Activated CD8-positive, alpha-beta T cell treated with anti-CD3 and anti-CD28 coated beads for 36 hours (primary cell): ENCODE measurements at places on chromosomes 16 and 17. TPM values are rescaled to one million over a fixed set of nuclear protein-coding genes. Genes with fewer than 3 reads are reported as not detected.
A peak's percentile ranks its signal among the peaks of the same experiment; 100 is the strongest.

The SMYD4 gene
- total RNA-seq, result 22.7 TPM

GRCh38 chr16:21265104-21265837 is 12.8 kb downstream of the CRYM start:
- DNase-seq, result no peak
- H3K4me1 ChIP-seq, result no peaks in the 10 kb centered on the region
- H3K36me3 ChIP-seq, result no peaks in the 10 kb centered on the region
- H3K27ac ChIP-seq, result no peak overlapping the region

DNA sequence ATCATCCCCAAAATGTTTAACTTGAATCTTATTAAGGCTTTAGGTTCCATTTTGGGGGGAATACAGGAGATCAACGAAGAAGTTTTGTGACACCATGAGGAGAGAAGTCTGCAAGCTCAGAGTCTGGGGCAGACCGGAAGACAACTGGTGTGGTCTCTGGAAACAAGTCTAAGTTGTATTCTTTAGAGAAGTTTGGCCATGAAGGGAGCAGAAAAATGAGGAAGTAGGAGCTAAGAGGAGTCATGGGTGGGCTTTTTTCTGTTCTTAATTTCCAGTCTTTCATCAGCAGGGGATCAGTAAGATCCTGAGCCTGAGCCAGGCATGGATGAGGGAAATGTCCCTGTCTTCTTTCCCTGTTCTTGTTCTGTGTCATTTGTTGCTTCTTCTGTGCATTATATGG is 35.8 kb upstream of the NF1 start:
- H3K27me3 ChIP-seq, result no peaks in the 10 kb centered on the region
- no peak for DNase-seq
- no peaks in the 10 kb centered on the region for H3K36me3 ChIP-seq
- H3K4me1 ChIP-seq, result no peaks in the 10 kb centered on the region

The ABCC12 gene
- total RNA-seq, result not detected

- peak overlapping the region; percentile 55 for H3K27ac ChIP-seq
- DNase-seq, result no peak
- H3K36me3 ChIP-seq, result peaks cover 10% of the 10 kb centered on the region
- no peaks in the 10 kb centered on the region for H3K27me3 ChIP-seq
- H3K4me1 ChIP-seq, result peaks cover 10% of the 10 kb centered on the region
Measured at GRCh38 chr17:2688351-2689342, 22.9 kb downstream of the CLUH start.

The CLDN6 gene
- total RNA-seq, result not detected

The NPB gene
- total RNA-seq, result not detected

The COX6A2 gene
- not detected for total RNA-seq

DNA sequence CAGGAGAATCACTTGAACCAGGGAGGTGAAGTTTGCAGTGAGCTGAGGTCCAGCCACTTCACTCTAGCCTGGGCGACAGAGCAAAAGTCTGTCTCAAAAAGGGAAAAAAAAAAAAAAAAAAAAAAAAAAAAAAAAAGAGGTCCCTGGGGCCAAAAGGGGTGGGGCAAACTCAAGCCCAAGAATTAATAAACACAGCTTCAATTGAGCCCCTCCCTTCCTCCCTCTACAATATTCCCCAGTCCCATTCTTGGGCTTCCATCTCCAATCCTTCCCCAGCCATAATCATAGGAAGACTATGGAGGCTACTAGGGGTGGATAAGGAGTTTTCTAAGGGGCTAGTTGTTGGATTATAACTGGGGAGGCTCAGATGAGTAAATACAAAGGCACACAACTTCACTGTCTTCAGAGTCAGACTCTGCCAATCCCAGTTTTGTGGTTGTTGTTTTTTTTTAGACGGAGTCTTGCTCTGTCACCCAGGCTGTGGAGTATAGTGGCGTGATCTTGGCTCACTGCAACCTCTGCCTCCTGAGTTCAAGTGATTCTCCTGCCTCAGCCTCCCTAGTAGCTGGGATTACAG is 9.5 kb downstream of the CAVIN1 start:
- H3K27me3 ChIP-seq, result no peaks in the 10 kb centered on the region
- peaks cover 13% of the 10 kb centered on the region for H3K4me1 ChIP-seq
- no peak for DNase-seq
- no peaks in the 10 kb centered on the region for H3K36me3 ChIP-seq
- no peak overlapping the region for H3K4me3 ChIP-seq

The SLC5A10 gene
- not detected for total RNA-seq

The SLC6A4 gene
- total RNA-seq, result not detected

GRCh38 chr16:21097151-21097550 is 53.5 kb downstream of the DNAH3 start:
- no peak for DNase-seq
- H3K4me3 ChIP-seq, result no peak overlapping the region
- no peaks in the 10 kb centered on the region for H3K36me3 ChIP-seq
- no peak overlapping the region for H3K27ac ChIP-seq
- H3K4me1 ChIP-seq, result no peaks in the 10 kb centered on the region

The CMTM2 gene
- total RNA-seq, result 0.29 TPM
